EH (cell line): ENCODE measurements at places on chromosomes 7 and 10.

DNA sequence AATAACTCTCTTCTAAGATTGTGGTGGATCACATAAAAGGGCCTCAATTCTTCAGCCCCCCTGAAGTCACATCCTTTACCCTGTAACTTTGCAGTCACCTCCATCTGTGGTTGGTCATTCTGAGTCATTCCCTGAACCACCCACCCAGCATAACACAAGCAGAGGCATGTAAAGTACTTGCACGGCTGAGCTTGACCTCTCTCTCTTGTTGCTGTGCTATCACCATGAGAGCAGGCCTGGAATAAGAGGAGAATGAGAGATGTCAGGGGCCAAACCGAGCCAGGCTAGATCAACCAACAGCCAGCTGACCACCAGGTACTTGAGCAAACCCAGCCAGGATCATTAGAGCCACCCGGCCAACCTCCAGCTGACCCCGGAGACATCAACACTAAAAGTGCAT lies 13.5 kb upstream of the STK17A start:
- peak; percentile 80 for DNase-seq

DNA sequence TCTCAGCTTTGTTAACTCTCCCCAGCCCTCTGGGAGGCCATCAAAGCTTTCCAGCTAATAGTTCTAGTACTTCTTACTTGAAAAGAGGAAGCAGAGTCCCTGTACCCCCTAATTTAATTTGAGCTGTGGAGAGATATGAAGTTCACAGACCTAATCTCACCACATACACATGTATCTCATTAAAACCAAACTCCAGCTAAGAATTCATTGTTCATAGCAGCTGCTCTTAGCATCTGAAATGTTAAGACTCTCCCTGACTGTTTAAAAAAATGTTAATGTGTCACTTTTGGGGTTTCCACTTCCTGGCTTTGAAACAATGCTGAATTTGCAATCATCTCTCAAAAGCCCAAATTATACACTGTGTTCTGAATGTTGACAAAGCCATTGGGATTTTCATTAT lies 16.2 kb upstream of the MRC1 start:
- peak; percentile 39 for DNase-seq

GRCh38 chr7:22731766-22732165 lies 4.8 kb downstream of the IL6 start:
- DNase-seq: no peak

DNA sequence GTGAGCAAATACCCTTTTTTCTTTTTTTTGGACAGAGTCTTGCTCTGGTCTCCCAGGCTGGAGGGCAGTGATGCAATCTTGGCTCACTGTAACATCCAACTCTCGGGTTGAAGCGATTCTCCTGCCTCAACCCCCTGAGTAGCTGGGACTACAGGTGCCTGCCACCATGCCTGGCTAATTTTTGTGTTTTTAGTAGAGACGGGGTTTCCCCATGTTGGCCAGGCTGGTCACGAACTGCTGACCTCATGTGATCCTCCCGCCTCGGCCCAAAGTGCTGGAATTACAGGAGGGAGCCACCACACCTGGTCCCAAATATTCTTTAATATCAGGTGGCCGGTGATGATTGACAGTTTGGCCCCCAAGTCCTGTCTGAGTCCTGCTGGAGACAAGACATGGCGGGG lies 6.6 kb downstream of the LAT2 start:
- no peak for DNase-seq

- DNase-seq: no peak
Observed at GRCh38 chr10:6612371-6612770, 32.3 kb upstream of the PRKCQ start.

- peak; percentile 88 for DNase-seq
Observed at GRCh38 chr10:17062955-17063484, 66.6 kb downstream of the CUBN start.
